ENCODE measurements at places on chromosomes 13 and 19.

DNA sequence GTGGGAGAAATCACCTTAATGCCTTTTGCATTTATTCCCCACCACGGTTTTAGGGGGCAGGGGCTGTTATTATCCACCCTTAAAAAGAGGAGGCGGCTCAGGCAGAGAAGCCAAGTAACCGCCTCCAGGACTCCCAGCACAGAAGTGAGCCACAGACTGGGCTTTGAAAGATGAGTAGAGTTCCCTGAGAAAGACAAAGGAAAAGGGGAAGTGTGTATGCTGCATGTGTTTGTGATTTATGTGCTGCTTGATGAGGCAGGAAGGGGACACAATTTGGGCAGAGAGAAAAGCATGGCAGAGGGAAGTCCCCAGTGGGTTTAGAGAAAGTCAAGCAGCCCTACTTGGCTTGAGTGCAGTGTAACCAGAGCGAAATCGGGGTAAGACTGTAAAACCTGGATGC, 85.0 kb downstream of the DOCK9 start:
- DNase-seq = no peak

DNA sequence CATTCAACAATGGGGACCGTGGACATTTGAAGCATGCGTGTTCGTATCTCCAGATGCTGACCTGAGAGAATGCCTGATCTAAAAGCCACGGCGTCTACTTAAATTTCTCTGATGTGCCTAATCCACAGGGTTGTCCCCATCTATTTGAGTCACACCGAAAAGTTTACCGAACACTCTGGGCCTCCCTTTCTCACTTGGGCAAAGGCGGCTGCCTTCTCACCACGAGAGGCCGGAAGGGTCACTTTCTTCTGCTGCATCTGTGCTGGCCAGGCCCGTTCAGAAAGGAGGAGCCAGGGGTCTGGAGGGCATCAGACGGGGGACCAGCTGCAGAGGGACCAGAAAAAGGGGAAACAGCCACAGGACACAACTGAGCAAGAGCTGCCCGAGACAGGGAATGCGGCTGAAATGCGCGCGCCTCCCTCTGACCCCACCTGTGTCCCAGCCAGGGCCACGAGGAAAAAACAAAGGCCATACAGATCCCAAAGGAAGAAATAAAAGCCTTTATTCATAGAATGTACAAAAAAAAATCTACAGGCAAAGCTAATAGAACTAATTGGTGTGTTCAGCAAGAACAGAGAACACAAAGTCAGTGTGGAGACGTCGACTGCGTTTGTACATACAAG, 71.3 kb upstream of the C13orf46 start:
- no peak for DNase-seq

DNA sequence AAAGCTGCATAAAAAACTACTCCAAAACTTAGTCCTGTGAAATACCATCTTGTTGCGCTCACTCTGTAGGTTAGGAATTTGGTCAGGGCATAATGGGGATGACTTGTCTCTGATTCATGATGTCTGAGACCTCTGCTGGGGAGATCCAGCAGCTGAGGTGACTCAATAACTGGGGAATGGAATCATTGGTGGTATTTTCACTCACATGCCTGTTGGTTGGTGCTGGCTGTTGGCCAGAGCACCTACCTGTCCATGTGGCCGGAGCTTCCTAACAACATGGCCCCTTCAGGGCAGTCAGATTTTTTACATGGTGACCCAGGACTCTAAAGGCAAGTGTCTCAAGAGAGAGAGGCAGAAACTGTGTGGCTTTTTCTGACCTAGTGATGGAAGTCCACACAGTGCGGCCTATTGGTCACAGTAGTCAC, 7.4 kb upstream of the ESD start:
- no peak for DNase-seq

GRCh38 chr19:30649934-30650614, 277.9 kb downstream of the ZNF536 start:
- DNase-seq = no peak

DNA sequence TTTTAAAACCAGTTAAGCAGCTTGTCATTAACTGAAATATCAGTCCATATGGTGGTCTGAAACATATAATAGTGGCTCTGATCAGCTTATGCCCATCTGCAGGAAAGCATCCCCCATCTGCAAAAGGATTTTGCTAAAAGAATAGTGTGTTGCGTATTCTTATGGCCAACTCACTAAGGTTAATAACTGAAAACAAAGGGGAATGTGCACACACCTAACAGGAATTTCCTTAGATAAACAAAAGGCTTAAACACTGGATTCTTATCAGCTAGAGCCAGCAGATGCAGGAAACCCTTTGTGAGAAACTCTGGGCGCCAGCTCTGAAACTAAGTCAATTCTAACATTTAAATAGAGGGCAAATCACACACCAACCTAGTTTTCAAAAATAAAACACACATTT, 22.1 kb downstream of the VPS36 start:
- DNase-seq = no peak

DNA sequence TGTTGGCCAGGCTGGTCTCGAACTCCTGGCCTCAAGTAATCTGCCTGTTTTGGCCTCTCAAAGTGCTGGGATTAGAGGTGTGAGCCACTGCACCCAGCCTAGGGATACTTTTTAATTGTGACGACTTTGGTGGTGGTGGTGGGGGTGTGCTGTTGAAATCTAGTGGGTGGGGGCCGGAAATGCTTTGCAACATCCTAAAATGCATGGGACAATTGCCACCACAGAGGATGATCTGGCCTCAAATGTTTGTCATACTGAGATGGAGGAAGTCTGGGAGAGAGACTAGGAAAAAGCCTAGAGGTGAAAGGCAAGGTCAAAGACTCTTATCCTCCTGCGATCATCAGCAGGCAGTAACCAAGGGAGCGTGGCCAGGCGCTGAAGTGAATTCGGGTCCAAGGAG, 1.4 kb downstream of the NWD1 start:
- DNase-seq = no peak

- no peak for DNase-seq
Observed at GRCh38 chr19:41638641-41639081, 11.8 kb upstream of the CEACAM4 start.

DNA sequence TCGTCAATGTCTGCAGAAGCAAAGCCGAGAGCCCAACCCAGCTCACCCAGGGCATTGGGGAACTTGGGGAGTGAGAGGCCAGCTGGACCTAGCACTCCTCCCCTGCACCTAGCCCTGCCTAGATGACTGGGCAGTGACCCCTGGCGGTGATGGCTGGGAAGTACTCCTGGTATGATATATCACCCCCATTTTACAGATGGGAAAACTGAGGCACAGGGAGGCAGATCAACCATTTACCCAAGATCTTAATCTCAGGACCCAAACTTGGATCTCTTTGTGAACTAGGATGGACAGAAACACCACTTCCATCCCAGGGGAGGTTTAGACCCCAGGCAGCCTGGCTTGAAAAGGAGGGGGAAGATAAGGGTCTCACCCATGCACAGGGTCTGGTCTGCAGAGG, 43.5 kb downstream of the CCL25 start:
- no peak for DNase-seq

GRCh38 chr19:32403291-32403995, 2.1 kb upstream of the DPY19L3 start:
- no peak for DNase-seq

GRCh38 chr19:17079710-17080439, 4.3 kb downstream of the MYO9B start:
- DNase-seq = no peak

GRCh38 chr13:52345048-52345447, 60.9 kb downstream of the THSD1 start:
- DNase-seq = no peak

DNA sequence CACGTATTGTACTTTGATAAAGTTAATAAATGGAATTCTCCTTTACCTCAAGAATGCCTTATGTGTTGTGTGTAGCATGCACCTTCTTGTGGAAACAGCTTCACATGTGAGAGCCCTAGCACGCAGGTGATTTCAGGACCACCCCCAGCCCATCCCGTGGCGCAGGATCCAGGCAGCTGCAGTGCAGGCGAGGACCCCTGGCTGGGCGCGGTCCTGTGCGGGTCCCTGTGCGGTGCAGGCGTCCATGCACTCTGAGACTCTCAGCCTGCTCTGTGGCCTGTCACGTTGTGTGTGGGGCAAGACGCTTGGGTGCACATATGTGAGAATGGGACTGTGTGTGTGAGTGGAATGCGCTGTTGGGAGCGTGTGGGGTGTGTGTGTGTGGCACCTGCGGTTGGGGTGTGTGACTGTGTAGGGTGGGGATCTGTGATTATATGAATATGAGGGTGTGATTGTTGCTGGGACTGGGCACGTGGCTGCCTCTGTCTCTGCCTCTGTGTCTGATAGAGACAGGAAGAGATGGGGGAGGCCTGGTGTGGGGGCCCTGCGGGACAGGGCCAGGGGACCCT, 30.8 kb downstream of the WTIP start:
- no peak for DNase-seq

GRCh38 chr19:45472563-45473366, 5.0 kb downstream of the FOSB start:
- no peak for DNase-seq

DNA sequence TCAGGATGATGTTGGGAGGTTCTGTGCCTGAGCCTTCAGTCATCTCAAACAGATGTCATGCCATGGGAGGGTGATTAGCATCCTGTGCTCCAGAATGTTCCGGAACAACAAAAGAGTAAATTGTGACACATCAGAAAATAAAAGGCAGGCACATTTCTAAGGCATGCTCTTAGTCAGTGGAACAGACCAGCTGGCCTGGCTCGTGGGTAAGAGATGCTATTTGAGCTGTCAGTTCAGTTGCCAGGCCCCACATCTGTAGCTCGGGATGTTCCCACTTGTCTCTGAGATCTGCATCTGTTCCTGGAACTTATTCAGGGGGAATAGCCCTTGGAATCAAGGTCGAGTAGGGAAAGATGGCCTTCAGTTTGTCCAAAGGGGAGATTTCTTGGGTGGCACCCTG, 26.0 kb downstream of the OLFM4 start:
- no peak for DNase-seq

DNA sequence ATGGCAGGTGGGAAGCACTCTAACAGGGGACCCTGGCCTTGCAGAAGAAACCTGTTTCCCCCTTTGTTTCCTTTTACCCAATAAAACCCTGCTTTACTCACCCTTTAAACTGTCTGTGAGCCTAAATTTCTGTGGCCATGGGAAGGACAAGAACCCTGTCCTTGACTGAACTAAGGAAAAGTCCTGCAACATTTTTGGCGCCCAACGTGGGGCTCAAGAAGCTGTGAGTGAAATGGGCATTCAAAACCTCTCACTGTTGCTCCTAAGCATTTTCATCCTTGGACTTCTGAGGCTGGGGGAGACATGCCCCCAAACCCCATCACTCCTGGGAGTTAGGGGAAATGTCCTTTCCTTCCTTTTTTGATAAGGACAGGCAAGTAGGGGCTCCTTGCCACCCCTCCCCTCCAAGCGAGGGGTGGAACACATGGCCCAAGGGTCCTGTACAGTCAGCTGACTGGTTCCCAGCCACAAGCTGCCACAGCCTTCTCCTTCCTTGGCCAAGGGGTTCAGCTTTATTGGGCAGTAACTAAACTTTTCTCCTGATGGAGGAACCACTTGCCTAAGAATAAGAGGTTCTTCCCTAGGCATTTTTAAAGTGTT, 381.6 kb downstream of the KLF5 start:
- no peak for DNase-seq

- DNase-seq = no peak
Observed at GRCh38 chr19:5681391-5682106, 722 bp downstream of the HSD11B1L start.

GRCh38 chr13:50006426-50007135, 8.7 kb upstream of the KCNRG start:
- no peak for DNase-seq

GRCh38 chr13:71861769-71862458, 5.1 kb downstream of the DACH1 start:
- DNase-seq = no peak

DNA sequence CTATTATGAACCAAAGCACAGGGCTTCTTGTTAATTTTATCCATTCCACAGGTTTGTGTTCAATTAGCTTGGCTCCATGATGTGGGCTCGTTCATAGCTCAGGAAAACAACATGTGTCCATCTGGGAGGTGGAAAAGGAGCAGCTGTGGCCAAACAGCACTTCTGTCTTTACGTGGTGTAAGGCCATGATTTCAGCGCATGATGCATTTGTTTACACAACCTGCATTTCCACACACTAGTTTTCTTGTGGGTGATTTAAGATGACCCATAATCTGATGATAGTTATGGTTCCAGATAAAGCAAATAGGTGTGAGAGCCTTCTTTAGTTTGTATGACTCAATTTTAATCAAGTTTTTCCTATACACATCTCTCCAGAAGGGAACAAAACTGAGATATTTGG, 101.7 kb downstream of the TNFRSF19 start:
- DNase-seq = no peak

GRCh38 chr19:58429745-58430144, 10.2 kb downstream of the ZNF132 start:
- DNase-seq = no peak

DNA sequence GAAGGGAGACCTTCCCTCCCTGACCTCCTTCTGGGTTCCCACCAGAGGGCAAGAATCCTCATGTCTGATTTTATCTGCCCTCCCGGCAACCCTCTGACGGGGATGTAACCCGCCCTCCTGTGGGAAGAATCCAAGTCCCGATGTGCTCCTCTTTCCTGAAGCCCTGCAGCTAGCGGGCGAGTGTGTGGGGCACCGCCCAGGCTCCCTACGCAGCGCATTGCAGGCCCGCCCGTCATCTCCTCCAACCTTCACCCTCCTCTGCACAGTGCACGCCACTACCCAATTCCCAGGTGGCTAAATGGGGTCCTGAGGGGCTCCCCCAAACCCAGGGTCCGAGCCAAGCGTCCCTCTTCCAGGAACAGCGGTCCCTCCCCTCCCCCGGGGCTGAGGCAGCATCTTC, 7.3 kb downstream of the LAIR1 start:
- no peak for DNase-seq
